Activated T-helper 1 cell treated with anti-CD3 and anti-CD28 coated beads, Interleukin-12 subunit alpha, Interleukin-12 subunit beta, Interleukin-2, Interleukin-4 antibody, amounts not matched to agents 30 ng/mL and 10 ng/mL and 1 ng/mL, durations not matched to agents 14 hours and 24 hours and 36 hours (primary cell): ENCODE measurements at places on chromosomes 4 and X. TPM values are rescaled to one million over a fixed set of nuclear protein-coding genes. Genes with fewer than 3 reads are reported as not detected.

The TRMT2B gene
- total RNA-seq, result 17.2 and 19.3 TPM in 2 replicates

- DNase-seq, result no peak
These were observed 250.7 kb upstream of the ZFP42 start for GRCh38 chr4:187744911-187745310.

GRCh38 chr4:56215901-56216300 lies 171.4 kb downstream of the AASDH start:
- no peak for DNase-seq

DNA sequence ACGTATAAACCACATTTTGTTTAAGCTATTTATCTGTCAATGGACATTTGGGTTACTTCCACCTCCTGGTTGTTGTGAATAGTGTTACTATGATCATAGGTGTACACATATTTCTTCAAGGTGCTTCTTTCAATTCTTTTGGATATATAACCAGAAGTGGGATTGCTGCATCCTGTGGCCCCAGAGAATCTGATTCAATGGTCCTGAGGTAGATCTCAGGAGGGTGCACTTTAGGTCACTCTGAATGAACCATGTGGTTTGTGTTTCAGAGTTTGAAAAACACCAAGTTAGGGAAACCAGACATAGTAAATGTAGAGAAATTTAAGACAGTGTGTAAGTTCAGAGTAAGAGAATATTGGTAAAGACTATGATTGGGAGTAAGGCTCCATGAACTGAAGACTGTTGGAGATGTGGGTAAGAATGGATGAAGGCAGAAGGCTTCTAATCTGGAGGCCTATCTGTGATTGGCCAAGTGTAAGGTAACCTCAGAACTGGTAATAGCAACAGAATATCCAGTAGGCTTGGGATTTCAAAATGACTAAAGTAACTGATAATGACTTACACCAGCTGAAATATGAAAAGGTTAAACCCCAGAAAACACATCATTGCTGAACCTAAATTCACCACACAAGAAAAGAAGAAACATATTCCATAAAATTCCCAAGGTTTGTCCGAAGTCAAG lies 236.9 kb downstream of the CAMK2D start:
- no peak for DNase-seq

The XAGE1A gene
- not detected in 2 replicates for total RNA-seq

GRCh38 chr4:41360214-41360920 lies 103.6 kb downstream of the UCHL1 start:
- no peak for DNase-seq

DNA sequence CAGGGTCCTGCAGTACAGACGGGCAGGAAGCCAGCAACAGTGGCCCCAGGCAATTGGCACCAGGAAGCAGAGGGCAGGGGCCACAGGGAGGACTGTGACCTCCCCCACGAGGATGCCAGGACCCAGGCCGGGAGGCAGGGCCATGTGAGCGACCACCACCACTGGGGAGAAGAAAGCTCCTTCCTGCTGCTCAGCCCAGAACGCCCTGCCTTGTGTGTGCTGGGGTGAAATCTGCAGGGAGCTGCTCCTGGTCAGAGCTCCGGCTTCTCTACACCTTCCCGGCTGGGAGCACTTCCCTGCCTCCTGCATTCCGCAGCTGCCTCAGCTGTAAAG lies 100.4 kb downstream of the HMX1 start:
- no peak for DNase-seq

DNA sequence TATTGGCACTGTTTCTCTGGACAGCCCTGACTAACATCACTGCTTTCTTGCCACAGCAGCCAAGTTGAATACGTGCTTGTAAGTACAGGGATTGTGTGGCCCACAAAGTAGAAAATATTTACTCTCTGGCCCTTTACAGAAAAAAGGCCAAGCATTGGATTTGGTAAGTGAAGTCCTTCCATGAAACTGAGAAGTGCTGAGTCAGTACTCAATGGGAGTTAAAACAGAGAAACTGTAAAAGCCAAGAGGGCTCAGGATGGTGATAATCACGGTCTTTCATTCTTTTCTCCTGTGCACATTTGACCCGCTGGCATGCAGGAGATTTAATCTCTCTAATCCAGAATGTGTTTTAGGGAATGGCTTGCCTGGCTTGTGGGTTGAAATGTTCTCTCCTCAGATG lies 46.1 kb downstream of the TBL1X start:
- DNase-seq, result no peak

The GABRA4 gene
- total RNA-seq, result not detected in 2 replicates

DNA sequence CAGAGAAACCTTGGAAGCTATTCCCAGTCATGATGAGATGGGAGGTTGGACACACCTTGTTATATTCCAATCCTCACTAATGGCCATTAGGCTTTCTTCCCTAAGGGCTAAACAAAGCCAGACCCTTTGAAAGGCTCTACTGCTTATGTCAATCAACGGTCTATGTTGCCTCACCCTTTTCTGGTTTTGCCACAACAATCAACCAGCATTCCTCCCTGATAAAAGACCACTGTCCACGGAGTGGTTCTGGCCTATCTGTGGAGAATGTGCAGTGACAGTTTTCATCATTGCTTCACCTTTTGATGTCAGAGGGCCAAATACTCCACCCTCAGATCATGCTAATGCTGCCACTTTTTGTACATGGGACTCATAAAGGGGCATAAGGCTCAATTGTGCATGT lies 913.4 kb downstream of the RPA4 start:
- DNase-seq, result no peak

The ADH4 gene
- total RNA-seq, result not detected in 2 replicates

- no peak for DNase-seq
These were observed 24.0 kb downstream of the ASB9 start for GRCh38 chrX:15245896-15246295.

- DNase-seq, result no peak
These were observed 1077.8 kb downstream of the ARAP2 start for GRCh38 chr4:35166466-35166865.

- DNase-seq, result no peak
These were observed 15.6 kb downstream of the TRIML1 start for GRCh38 chr4:188154668-188155405.

The PDGFRA gene
- 0.24 and 0.47 TPM in 2 replicates for total RNA-seq

DNA sequence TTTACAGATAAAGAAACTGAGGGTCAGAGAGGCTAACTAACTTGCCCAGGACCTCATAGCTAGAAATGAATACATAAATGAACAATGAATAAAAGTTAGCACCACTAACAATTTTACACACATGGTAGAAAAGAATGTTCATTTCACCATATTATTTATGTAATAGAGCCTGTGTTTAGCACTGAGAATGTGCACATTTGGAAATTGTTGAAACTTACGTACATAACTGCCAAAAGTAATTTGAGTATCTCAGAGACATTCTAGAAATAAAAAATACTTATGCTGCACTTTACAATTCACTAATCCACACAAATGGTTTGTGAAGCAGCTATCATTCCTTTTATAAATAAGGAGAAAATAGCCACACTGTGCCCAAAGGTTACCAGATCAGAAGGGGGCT lies 9.9 kb downstream of the CASK start:
- no peak for DNase-seq

The P2RY4 gene
- 0.27 TPM in 1 of 2 replicates, not detected in the other for total RNA-seq

GRCh38 chrX:4572691-4573090 lies 859.2 kb upstream of the PRKX start:
- DNase-seq, result no peak

- DNase-seq, result peak; percentile 0
These were observed at the start of gene TBC1D8B for GRCh38 chrX:106802388-106803275. Gene TBC1D8B (plus strand): TSS chrX:106802673. CDS start chrX:106802854, 181 bp downstream.

- no peak for DNase-seq
These were observed 46.6 kb downstream of the AFM start for GRCh38 chr4:73528171-73528570.

The RAB33A gene
- total RNA-seq, result 20.5 and 21.5 TPM in 2 replicates

DNA sequence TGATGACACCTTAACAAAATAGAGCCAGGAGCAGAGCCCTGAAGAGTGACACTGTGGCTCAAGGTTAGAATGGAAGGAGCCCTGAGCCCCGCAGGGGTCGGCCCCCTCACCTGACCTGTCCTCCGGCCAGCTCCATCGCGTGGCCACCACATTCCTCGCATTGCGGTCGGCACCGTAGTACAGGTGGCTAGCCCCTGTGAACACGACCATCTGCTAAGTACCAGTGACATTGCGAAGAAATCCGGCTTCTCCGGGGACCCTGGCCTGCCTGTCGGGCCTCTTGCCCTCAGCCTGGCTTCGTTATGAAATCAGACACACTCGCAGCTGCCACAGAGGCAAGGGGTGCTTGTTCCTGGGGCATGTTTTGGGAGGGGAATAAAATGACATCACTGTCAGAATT lies 179.0 kb downstream of the AFAP1 start:
- DNase-seq, result no peak

DNA sequence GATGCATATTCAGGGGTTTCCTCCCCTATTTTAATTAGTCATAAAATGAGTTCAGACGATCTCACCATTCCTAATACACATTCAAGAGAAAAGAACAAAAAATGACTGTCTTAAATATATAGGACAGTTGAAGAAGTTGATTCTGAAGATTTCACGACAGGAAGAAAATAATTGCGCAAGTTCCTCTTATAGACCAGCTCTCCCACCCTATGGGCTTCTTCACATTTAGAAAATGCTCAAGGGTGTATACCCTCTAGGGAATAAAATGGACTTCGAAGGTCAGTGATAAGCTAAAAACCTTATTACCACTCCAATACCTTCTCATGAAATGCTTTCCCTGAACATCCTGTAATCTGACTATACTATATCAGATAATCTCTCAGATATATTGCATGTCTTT lies 149.2 kb upstream of the TEX13C start:
- DNase-seq, result no peak

The HDAC8 gene
- total RNA-seq, result 29.6 and 30.6 TPM in 2 replicates

- DNase-seq, result no peak
These were observed 35.7 kb upstream of the INTS6L start for GRCh38 chrX:135484641-135485289.

The WAS gene
- 106 and 122 TPM in 2 replicates for total RNA-seq

The BEND2 gene
- not detected in 2 replicates for total RNA-seq

- no peak for DNase-seq
These were observed 1.1 kb downstream of the RPS3A start for GRCh38 chr4:151100531-151100930.

The CRMP1 gene
- not detected in 2 replicates for total RNA-seq

The SCFD2 gene
- total RNA-seq, result 39.4 and 40.5 TPM in 2 replicates

The DKK2 gene
- not detected in 2 replicates for total RNA-seq

DNA sequence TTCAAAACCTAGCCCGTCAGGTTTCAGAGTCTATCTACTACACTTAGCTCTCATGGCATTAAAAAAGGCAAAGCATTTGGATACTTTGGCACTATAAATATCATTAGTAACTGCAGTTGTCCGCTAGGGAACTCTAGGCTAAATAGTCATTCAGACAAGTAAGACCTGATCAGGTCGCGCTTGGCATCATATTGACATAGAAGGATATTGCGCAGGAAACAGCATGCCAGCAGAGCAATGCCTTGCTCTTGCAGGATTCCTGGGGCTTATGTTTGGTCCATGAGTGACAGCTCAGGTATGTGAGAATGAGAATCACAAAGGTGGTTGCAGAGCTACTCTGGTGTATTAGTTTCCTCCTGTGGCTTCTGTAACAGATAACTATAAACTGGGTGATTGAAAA lies 62.7 kb downstream of the KDM6A start:
- DNase-seq, result no peak

DNA sequence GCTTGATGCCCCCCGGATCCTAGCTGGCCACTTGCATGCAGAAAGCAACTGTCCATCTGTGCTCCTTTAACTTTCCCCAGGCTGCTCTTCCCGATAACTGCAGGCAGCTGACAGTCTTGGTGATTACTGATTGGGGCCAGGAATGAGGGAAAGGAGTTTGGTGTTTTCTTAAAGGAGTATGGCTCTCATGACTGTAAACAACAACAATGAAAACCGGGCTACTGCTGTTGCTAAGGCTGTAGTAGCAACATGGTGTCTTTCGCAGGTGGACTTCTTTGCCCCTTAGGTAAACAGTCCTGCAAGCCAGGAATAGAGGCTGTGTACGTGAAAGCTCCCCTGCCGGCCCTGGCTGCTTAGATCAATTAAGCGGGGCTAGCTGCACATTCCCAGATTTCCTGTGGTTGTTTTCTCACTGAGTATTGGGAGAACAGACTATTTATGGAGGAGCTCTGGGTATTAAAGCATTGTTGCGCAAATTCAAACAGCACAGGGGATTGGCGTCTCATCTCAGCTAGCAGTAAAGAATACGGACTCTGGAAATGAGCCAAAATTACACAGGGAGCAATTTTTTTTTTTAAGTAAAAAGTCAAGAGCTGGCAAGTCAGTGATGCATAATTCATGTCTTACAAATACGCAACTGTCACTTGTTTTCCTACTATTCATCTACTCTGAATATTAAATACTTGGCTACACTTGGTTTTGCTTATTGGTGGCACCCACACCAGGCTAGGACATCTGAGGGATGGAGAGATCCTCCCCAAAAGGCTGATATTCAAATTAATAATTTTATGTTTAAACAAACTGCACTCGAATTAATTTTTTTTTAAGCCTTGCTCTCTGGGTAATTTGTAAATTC lies 61.6 kb upstream of the NAP1L5 start:
- no peak for DNase-seq

GRCh38 chrX:155094468-155095061 lies 23.3 kb downstream of the BRCC3 start:
- peak; percentile 4 for DNase-seq

GRCh38 chr4:58453956-58454355 lies 1343.8 kb upstream of the IGFBP7 start:
- DNase-seq, result no peak

DNA sequence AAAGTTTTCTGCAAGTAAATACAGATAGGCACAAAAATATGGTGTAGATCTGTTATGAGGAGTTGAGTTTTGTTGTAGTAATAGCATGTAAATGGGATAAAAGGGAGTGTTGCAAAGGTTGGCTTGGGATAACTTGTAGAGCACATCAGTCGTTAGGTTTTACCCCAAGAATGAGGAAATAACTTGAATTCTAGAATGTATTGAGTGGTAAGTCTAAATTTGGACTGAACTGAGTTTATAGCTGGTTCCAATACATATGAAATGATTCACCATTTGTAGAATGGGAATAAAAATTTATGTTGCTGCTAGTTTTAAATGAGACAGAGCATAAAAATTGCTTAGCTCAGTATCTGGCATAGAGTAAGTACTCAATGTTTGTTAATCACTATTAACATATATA lies 719.2 kb downstream of the FSTL5 start:
- DNase-seq, result no peak

The FHL1 gene
- total RNA-seq, result 8.5 and 8.7 TPM in 2 replicates

The CRLF2 gene
- total RNA-seq, result 0.88 and 1.3 TPM in 2 replicates

- DNase-seq, result no peak
These were observed 123.5 kb downstream of the BCOR start for GRCh38 chrX:39974270-39974669.

GRCh38 chrX:1422135-1422465 lies 30.2 kb upstream of the SLC25A6 start:
- no peak for DNase-seq

GRCh38 chr4:78627966-78628678 lies 76.6 kb downstream of the ANXA3 start:
- no peak for DNase-seq
